NCI-H187 treated with DMSO at 0.1 percent for 48 hours (cell line): ENCODE measurements at places on chromosomes 1 and 21.

DNA sequence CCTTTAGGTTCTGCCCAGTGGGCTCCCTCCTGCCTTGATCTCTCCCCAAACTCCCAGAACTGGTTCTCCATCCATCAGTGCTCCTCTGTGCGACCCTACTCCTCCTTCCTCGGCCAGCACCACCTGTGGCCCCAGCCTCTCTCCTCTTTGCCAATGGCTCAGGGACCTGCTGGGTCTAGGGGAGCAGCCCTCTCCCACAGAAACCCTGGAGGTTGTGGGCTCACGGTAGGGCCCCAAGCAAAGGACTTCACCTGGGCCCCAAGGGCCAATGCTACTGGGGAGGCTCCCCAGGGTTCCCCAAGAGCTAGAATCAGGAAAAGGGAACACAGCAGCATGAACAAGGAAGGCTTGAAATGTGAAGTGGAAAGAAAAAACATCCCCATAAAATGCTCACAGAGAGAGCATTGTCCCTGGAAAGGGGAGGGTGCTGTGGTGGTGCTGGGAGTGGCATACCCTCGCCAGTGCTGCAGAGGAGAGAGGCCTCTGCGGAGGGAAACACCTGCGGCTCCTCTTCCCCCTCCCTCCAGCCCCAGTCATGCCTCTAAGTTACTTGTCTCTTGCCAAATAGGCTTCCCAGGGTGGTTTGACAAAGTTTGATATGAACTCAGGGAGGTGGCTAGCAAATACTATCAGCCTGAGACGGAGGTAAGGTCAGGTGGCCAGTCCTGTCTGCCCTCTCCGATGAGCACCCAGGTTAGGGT lies 2.5 kb downstream of the TMEM63A start:
- no peak for DNase-seq

- no peak for DNase-seq
These were observed 81.3 kb downstream of the CDC14A start for GRCh38 chr1:100433563-100433962.

- DNase-seq, result no peak
These were observed 17.9 kb downstream of the KRTAP10-1 start for GRCh38 chr21:44521928-44522752.

GRCh38 chr1:25873120-25873519 lies 2.4 kb downstream of the PAQR7 start:
- DNase-seq, result no peak

DNA sequence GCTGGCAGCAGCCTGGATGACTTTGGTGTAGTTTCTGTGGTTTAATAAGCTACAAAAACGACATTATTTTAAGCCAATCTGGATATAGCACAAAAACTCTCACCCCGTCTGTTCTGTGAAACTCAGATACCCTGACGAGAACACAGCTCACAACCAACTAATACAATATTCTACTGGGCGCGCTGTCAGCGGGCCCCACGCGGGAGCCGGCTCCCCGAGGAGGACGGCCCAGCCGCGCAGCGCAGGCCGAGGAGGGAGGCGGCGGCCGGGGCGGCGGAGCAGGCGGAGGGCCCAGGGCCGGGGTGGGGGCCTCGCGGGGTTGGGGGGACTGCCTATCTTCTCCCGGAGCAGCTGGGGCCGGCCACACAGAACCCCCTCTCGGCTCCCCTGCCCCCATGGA lies 87.2 kb upstream of the POU3F1 start:
- DNase-seq, result no peak

- peak; percentile 25 for DNase-seq
These were observed 74.6 kb downstream of the USP24 start for GRCh38 chr1:55140546-55140983.

DNA sequence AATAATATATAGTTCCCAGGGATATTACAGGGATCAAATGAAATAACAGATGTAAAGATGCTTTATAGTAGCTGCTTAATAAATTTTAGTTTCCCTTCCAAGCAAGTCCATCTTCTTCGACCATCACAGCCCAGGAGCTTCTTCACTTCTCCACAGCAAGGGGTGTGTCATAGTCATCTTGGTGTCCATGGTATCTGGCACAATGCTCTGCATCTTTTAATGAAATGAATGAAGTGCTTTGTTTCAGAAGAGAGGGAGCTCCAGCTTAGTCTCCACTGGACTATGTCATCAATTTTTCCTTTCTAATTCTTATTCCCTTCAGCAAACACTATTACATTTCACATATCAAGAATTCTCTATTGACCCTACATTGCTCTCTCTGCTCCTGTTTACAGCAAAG lies 4.9 kb upstream of the MACF1 start:
- no peak for DNase-seq

GRCh38 chr1:171137580-171137979 lies 46.9 kb downstream of the FMO3 start:
- DNase-seq, result peak; percentile 59

DNA sequence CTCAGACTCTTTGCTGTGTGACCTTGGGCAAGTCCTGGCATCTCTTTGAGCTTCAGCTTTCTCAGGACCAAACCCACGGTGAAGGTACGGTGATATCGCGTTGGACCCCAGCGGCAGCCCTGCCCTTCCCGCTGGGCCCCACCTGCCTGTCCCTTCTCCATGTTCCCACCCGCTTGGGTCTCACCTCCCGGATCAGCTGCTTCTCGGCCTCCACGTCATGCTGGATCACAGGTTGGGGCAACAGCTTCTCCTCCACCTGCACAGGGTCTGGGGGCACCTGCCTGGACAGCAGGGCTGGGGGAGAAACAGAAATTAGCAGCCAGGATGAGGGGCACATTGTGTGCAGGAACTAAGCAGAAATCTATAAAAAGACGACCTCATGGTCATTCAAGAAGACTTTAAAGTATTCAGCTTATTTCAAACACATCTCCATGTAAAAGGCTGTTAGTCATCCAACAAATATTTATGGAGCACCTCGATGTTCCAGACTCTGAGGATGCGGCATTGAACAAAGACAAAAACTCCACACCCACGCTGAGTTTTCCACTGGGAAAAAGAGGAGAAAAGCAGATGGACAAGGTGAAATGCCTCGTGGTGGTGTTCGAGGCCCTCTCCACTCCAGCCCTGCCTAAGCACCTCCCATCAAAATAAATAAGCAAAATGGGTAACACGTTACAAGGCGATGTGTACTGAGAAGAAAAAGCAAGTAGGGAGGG lies 19.5 kb downstream of the KIF17 start:
- DNase-seq, result no peak

- DNase-seq, result no peak
These were observed 76.6 kb downstream of the GPR88 start for GRCh38 chr1:100614570-100614969.

DNA sequence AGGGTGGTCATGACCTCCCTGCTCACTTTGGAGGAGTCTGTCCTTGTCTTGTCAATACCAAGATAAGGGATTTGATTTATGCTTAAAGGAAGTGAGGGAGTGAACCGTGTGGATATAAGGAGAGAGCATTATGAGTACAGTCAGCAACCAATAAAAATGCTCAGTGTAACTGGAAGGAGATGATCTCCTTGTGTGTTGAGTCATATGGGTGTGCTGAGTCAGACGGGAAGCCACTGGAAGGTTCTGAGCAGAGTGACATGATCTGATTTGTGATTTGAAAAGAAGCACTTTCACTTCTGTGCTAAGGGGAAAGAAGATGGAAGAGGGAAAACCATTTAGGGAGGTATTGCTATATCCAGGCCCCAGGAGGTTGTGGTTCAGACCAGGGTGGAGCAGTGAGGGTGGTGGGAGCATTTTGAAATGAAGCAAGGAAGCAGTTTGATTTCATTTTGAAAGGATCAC lies 2.5 kb upstream of the BCL10 start:
- no peak for DNase-seq

GRCh38 chr1:188846468-188846867 lies 1631.2 kb downstream of the BRINP3 start:
- DNase-seq, result no peak

- no peak for DNase-seq
These were observed 117.3 kb downstream of the MAB21L3 start for GRCh38 chr1:116228511-116228910.

GRCh38 chr21:43718872-43719747 lies at the start of gene PDXK:
Gene PDXK, plus strand, starts transcription at chr21:43719129. Its CDS starts 166 bp downstream, at chr21:43719295.
- no peak for DNase-seq
